Stimulated activated CD8-positive, alpha-beta memory T cell treated with anti-CD3 and anti-CD28 coated beads, Interleukin-15, amount 100 ng/mL, for 48 hours (primary cell): ENCODE measurements at places on chromosomes 13 and 19.

- DNase-seq = no peak
Observed at GRCh38 chr19:33562636-33563035, 41.0 kb upstream of the PEPD start.

DNA sequence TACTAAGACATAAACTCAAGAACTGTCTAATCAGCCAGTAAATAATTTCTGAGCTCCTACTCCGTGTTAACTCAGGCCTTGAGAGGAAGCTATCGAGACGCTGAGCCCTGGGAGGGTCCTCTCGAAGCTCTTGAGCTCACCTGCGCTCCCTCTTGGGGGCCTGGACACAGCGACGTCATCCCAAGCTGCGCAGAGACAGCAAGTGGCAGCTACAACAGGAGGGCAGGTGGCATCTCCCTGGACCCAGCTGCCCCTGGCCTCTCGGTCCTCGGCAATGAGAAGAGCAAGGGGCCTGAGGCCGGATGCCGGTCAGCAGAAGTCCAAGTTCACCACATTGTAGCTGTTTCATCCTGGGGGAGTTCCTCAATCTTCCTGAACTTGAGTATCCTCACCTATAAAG, 30.5 kb upstream of the TUBGCP3 start:
- no peak for DNase-seq

DNA sequence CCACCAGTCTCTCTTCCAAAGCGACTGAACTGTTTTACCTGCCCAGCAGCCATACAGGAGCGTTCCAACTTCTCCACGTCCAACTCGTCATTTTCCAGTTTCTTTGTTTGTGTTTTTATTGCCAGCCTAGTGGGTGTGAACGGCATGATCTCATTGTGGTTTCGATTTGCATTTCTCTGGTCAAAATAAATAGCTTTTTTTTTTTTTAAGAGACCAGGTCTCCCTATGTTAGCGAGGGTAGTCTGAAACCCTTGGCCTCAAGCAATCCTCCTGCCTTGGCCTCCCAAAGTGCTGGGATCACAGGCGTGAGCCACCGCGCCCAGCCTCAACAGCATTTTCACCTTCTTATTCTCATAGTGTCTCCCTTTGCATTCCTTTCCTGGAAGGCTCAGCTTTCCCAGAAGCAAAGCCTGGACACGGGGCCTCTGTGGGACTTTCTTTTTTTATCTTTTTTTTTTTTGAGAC, 4.2 kb upstream of the JSRP1 start:
- no peak for DNase-seq

DNA sequence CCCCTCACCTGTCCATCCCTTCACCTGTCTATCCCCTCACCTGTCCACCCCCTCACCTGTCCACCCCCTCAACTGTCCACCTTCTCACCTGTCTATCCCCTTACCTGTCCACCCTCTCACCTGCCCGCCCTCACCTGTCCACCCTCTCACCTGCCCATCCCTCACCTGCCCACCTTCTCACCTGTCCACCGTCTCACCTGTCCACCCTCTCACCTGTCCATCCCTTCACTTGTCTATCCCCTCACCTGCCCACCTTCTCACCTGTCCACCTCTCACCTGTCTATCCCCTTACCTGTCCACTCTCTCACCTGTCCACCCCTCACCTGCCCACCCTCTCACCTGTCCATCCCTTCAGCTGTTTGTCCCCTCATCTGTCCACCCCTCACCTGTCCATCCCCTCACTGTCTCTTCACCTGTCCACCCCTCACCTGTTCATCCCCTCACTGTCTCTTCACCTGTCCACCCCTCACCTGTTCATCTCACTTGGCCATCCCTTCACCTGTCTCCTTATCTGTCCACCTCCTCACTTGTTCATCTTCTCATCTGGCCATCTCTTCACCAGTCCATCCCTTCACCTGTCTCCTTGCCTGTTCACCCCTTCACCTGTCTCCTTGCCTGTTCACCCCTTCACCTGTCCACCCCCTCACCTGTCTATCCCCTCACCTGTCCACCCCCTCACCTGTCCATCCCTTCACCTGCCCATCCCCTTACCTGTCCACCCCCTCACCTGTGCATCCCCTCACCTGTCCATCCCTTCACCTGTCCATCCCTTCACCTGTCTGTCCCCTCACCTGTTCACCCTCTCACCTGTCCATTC, 12.7 kb upstream of the KANK2 start:
- DNase-seq = no peak

- DNase-seq = no peak
Observed at GRCh38 chr13:33132644-33133440, 116.6 kb downstream of the KL start.

DNA sequence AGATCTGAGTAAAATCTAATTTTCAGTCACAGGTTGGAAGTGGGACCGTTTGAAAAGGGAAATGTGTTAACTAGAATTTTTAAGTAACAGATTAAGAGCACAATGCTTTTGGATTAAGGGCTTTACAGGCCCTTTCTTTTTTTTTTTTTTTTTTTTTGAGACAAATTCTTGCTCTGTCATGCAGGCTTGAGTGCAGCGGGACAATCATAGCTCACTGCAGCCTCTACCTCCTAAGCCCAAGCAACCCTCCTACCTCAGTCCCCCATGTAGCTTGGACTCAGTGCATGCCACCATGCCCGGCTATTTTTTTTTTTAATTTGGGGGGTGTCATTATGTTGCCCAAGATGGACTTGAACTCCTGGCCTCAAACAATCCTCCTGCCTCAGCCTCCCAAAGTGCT, 363.7 kb downstream of the LIG4 start:
- DNase-seq = no peak

DNA sequence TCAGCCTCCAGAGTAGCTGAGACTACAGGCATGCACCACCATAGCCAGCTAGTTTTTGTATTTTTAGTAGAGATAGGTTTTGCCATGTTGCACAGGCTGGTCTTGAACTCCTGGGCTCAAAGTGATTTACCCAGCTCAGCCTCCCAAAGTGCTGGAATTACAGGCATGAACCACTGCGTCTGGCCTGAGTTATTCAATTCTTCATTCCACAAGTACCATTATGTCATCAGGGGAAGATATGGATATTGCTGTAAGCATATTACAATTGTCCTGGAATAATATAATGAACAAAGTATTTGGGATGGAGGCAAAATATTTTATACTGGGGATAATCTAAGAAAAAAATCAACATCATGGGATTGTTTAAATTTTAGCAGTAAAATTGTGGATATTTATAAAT, 646.0 kb upstream of the SLITRK6 start:
- no peak for DNase-seq

- DNase-seq = no peak
Observed at GRCh38 chr19:45794627-45795026, 2.0 kb upstream of the DMWD start.

GRCh38 chr13:41675306-41675705, 218.0 kb downstream of the RGCC start:
- DNase-seq = no peak

DNA sequence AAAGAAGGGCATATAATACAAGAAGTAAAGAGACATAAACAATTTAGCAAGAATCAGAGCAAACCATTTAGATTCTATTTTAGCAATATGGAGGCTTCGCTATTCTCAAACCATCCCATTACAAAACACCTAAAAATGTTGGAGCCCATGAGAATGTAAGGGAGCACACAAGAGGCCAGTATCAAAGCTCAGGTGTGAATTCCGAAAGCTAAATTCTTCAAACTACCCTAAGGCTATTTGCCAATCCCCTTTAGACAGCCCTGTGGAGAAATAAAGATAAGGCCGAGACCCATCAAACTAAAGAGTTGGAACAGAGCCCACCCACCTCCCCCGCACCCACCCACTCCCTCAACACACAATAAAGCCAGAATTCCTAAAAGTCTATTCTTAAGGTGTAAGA, 210.8 kb upstream of the MAB21L1 start:
- DNase-seq = no peak

GRCh38 chr13:102978168-102978567, 88.0 kb downstream of the SLC10A2 start:
- no peak for DNase-seq

- DNase-seq = no peak
Observed at GRCh38 chr13:23852351-23852750, 36.8 kb downstream of the MIPEP start.

DNA sequence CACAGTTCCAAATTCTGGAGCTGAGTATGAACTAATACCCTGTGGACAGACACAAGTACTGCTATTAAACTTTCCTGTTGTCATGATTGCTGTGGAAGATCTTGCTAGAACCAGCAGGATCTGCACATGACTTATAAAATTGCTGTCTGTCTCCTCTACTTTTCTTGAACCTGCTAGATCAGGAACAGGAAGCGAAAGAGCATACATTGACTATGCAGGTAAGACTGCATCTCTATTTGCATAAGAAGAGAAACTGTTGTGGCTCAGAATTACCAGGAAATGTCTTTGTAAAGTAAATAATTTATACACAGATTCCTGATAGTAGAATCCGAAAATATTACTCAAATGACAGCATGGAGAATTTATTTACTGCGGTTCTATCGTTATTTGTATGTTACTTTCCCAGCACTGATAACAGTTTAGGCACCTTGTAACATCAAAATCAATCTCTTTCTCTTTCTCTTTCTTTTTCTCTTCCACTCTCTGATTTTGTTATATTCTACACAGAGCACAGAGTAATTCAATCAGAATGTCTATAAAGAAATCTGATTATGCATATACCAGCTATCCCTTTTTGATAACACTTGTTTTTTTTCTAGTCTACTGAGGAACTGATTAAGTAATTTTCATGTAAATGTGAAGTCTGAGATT, 226.5 kb downstream of the MYO16 start:
- DNase-seq = no peak

- DNase-seq = no peak
Observed at GRCh38 chr13:100535426-100536135, 53.0 kb downstream of the GGACT start.

DNA sequence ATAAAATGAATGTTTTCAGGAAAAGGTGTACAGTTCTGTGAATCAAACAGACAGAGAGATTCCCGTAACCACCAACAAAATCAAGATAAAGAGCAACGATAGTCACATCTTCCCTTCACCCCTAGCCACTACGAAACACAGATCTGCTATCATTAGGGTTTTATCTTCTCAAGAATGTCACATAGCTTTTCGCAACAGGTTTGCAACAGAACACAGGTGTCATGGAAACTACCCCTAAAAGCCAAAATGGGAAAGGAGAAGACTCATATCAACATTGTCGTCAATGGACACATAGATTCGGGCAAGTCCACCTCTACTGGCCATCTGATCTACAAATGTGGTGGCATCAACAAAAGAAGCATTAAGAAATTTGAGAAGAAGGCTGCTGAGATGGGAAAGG, 11.1 kb downstream of the GPR42 start:
- DNase-seq = no peak

DNA sequence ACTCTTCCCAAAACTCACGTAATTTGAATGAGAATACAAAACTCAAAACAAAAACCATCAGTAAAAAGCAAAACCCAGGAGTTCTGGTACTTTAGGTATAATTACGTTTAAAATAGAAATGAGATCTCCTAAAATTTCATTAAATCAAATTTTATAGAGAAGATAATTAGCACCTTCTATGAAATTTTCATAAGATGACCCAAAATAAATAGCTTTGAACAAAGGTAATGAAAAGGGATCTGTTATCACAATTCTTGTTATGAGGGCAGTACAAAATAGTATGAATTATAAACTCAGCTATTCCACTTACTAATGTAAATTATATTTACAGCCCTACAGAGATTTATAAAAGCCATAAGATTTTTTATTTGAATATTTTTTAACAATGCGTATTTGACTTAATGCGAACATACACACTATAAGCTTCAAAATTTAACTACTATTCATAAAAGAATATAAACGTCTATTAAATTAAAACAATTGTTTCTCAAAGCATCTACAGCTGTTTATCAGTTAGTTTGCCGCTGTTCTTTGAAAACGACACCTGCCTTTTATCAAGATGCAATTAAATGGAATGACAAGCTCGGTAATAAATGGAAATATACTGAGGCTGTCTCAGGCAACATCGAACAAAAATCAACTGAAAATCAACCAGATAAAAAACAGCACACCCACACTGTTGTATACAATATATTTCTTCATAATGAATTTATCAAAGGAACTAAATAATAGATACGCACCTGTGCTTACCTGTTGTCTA, 63.8 kb downstream of the KCNRG start:
- DNase-seq = no peak

- DNase-seq = no peak
Observed at GRCh38 chr19:47445527-47445926, 26.2 kb downstream of the SLC8A2 start.

GRCh38 chr13:27977476-27978300, 8.6 kb upstream of the CDX2 start:
- no peak for DNase-seq

DNA sequence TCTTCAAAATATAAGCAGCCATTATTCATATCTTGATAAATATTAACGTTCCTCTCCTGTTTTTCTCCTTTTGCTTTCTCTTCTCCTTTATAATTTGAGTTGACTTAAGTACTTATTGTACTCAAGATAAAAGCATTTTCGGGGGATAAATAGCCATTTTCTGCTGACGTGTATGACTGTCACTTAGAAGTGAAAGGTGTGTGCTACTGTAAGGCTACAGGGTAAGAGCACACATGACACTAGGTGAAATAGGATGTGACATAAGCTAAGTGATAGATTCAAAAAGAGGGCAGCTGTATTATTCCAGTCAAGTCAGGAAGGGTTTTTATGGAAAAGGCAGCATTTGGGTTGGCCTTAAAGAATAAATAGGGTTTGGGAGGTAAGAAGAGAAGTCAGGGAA, 128.5 kb downstream of the GPC6 start:
- no peak for DNase-seq

DNA sequence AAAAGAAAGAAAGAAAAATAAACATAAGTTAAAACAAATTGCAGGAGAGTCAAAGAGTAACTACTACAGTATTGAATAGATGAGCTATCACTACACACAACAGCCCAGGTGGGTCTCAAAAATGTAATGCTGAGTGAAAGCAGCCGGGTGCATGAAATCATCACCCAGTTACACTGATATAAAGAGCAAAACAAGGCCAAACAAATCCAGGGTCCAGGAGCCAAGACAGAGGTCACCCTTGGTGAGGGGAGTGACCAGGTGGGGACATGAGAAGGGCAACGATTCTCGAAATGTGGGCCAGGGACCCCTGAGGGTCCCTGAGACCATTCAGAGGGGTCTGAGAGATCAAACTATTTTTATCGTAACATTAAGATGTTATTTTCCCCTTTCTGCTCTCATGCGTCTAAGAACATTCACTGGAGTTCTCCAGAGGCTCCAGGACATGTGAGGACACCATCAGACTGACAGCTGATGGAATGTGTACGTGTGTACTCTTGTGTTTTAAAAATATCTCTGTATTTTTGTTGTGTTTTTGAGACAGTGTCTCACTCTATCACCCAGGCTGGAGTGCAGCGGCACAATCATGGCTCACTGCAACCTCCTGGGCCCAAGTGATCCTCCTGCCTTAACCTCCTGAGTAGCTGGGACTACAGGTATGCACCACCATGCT, 10.6 kb downstream of the COQ8B start:
- DNase-seq = no peak

GRCh38 chr19:19745496-19746285, 12.8 kb upstream of the ZNF14 start:
- DNase-seq = no peak

DNA sequence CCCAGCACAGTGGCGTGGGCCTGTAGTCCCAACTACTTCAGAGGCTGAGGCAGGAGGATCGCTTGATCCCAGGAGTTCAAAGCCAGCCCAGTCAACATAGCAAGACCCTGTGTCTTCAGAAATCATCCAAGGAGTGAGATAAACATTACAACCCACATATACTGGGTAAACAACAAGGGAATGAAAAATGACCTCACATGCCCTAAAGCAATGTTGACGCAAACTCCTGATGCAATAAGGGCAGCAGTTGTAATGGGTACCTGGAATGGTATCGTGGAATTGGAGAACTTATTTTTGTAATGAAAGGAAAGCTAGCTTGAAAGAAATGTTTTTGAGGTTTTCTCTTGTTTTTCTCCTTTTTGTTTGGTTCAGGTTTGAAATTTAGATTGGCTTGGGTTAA, 24.5 kb upstream of the LGALS16 start:
- no peak for DNase-seq
